ENCODE measurements at places on chromosomes 1 and 21.

DNA sequence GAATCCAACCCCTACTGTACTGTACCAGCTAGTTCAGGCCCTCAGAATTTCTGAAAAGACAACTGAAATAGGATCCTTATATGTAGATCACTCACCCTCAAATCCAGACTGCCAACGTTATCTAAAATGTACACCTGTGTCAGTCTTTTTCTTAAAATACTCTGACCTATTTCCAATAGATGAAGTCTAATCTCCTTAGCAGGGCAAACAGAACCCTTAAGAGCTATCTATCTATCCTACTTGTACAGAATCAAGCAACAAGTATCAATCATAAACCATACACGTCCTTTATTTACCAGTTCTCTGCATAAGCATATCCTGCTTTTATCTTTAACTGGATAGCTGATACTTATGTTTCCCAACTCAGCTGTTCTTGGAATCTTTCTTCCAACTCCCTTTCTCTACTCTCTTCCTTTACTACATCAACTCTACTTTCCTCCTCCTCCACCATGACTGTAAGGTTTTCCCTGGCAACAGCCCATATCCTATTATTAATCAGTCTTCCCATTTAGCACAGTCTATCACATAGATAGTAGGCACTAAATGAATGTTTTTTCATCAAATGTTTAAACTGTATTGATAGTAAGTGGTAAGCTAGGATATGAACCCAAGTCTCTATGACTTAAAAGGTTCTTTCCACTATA is 2.8 kb downstream of the LRIF1 start:
- H3K4me1 ChIP-seq = no peaks in the 10 kb centered on the region
- H3K36me3 ChIP-seq = no peaks in the 10 kb centered on the region
- H3K27ac ChIP-seq = no peak overlapping the region

- no peak overlapping the region for H3K27ac ChIP-seq
- 0 out of 2 replicates have a peak, but pooled peaks cover 4% of the 10 kb centered on the region for H3K36me3 ChIP-seq
- H3K4me1 ChIP-seq = peaks cover 5% of the 10 kb centered on the region
- peaks cover 23% of the 10 kb centered on the region for H3K27me3 ChIP-seq
- peak overlapping the region; percentile 87 for H3K4me3 ChIP-seq
Measured at GRCh38 chr1:9181176-9181906, 52.4 kb upstream of the GPR157 start.

- no peaks in the 10 kb centered on the region for H3K36me3 ChIP-seq
- no peak overlapping the region for H3K4me3 ChIP-seq
- H3K27ac ChIP-seq = no peak overlapping the region
- H3K27me3 ChIP-seq = no peaks in the 10 kb centered on the region
- no peaks in the 10 kb centered on the region for H3K4me1 ChIP-seq
Measured at GRCh38 chr1:230158415-230159291, 91.6 kb downstream of the GALNT2 start.

- H3K4me1 ChIP-seq = no peaks in the 10 kb centered on the region
- H3K27ac ChIP-seq = no peak overlapping the region
- H3K4me3 ChIP-seq = no peak overlapping the region
- H3K27me3 ChIP-seq = no peaks in the 10 kb centered on the region
- no peaks in the 10 kb centered on the region for H3K36me3 ChIP-seq
- no peak for DNase-seq
Measured at GRCh38 chr1:199089393-199090122, 450.7 kb downstream of the PTPRC start.

- DNase-seq = no peak
- no peaks in the 10 kb centered on the region for H3K27me3 ChIP-seq
- no peaks in the 10 kb centered on the region for H3K4me1 ChIP-seq
Measured at GRCh38 chr1:19710825-19711611, 46.3 kb downstream of the HTR6 start.

- H3K4me3 ChIP-seq = no peak overlapping the region
- no peaks in the 10 kb centered on the region for H3K36me3 ChIP-seq
- no peak overlapping the region for H3K27ac ChIP-seq
- DNase-seq = no peak
- no peaks in the 10 kb centered on the region for H3K27me3 ChIP-seq
Measured at GRCh38 chr1:224274970-224275626, 54.9 kb downstream of the NVL start.

DNA sequence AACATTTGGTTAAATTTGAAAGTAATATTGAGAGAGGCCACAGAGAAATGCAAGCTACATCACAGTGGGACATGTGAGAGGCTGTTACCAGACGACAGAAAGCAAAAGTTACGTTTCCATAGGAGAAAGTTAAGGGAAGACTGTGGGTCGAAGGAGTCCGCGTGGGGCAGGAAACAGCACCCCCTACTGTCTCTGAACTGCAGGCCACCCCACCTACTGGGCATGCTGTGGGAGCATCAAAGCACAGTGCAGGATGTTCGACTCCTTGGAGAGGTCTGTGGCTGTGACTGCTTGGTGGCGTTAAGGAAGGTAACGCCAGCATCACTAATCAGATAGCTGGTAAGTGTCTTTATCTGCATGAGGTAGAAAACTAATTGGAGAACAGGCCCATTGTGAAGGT is 123.9 kb downstream of the PTBP2 start:
- peak; percentile 74 for DNase-seq
- no peak overlapping the region for H3K27ac ChIP-seq
- H3K4me1 ChIP-seq = no peaks in the 10 kb centered on the region
- H3K36me3 ChIP-seq = no peaks in the 10 kb centered on the region
- no peak overlapping the region for H3K4me3 ChIP-seq

DNA sequence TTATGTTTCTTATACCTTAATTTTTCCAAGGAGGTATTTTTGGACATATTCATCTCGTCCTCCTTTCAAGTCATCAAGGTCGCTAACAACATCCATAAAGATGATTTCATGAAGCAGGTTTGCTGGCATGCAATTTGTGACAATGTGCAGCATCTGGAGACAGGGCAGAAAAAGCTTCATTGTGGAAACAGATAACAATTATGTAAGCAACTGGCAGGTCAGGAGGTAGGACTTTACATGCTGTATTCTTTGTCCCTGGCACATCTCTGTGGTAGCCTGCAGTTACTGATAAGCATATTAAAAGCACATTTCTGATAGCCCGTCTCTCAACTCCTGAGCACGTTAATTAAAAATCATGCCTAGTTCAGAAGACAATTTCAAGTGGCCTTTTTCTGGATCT is 156.8 kb downstream of the LEPR start:
- H3K27ac ChIP-seq = no peak overlapping the region
- no peaks in the 10 kb centered on the region for H3K4me1 ChIP-seq
- no peak for DNase-seq
- no peak overlapping the region for H3K4me3 ChIP-seq
- H3K27me3 ChIP-seq = no peaks in the 10 kb centered on the region

All from H1 (cell line).